Activated CD4-positive, alpha-beta T cell treated with anti-CD3 and anti-CD28 coated beads for 36 hours (primary cell): ENCODE measurements at places on chromosomes 6 and 20. TPM values are rescaled to one million over a fixed set of nuclear protein-coding genes. Genes with fewer than 3 reads are reported as not detected.

DNA sequence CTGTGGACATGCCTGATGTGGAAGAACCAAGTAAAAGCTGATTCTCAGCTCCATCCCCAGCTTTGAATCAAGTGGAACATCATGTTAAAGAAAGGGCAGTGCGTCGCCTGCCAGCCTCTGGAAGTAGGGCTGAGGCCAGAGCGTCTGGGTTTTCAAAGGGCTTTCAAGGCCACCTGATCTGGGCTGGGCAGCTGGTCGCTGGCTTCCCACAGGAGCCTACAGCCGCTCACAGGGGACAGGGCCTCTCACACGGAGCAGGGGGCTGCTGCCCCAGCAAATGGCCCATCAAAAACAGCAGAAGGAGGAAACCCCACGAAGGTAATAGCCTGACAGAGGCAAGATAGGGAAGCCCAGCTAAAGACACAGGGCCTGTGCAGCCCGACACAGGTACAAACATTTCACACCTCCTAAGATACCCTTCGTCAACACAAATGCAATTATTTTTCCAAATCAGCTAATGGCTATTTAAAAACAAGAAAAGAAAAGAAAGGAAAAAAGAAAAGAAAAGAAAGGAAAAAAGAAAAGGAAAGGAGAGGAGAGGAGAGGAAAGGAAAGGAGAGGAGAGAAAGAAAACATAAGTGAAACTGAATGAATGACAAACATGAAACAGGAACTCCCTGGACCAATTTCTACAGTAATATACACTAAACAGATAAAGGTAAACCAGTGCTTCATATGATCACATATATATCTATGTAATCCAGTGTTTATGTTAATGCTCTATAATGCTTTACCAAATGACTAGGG lies 24.8 kb downstream of the RRBP1 start:
- no peak for DNase-seq

DNA sequence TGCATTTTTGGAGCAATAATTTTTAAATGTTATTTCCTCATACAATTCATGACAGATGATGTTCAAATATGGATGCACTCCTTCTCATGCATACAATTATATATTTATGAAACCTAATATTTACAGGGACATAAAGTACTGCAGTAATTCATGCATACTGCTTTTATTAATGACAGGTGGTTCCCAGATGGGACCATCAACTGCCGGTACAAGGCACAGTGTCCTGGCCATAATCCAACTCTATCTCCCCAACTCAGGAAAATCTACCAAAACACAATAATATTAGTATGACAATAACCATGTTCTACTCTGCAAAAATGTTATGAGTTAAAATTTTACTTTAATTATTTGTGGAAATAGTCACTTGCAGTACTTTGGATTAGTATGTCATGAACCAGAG lies 77.8 kb downstream of the VIP start:
- DNase-seq, result no peak

GRCh38 chr20:43446361-43446879 lies 11.3 kb upstream of the SRSF6 start:
- no peak for DNase-seq

DNA sequence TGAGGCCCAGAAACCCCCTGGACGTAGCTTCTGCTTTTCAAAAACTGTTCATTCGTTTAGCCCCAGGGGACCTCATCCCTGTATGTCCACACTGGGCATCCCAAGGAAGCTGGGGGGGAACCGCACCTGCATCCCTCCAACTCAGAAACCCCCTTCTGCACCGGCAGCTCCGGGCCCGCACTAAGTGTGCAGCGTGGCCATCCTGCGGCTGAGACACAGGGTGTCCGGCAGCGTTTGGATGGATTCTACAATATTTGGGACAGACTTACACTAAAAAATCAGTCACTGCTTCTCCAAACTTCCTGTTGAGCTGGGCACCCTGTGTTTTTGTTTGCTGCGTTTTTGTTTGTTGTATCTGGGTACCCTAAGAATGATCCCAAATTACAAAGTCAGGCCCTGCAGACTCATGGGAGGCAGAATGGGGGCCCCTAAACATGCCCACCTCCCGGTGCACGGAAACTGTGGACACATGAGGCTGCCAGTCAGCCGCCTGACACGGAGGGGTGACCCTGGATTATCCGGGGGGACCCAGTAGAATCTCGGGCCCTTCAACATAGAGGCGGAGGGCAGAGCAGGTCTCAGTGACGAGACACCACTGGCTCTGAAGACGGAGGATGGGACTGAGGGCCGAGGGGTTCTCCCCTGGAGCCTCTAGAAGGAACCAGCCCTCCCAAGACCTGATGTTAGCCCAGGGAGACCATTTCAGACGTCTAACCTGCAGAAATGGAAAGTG lies 88.2 kb upstream of the BHLHE23 start:
- no peak for DNase-seq

DNA sequence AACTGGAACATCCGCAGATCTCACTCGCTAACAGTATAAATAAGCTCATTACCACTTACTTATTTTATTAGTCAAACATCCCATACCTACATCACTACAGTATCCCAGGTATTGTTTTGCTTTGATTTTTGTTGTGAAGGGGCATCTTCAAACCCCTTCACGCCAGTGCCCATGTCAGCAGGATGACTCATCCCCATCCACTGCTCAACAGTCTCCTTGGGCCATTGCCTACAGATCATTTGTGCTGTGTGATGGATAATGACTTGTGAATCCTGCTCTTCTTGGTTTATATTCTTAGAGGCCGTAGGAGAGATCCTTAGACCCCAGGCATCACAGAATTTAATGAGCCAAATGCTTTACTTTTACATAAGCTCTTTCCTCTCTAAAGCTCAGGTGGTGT lies 8.5 kb upstream of the SIRT5 start:
- no peak for DNase-seq

- DNase-seq, result no peak
Measured at GRCh38 chr6:132132924-132133639, 181.9 kb upstream of the CCN2 start.

The ELOVL4 gene
- total RNA-seq, result 1.6 TPM
